ENCODE measurements at places on chromosomes 3 and 15.

- no peak for DNase-seq
These were observed 110.2 kb downstream of the RORA start for GRCh38 chr15:61118885-61119284.

DNA sequence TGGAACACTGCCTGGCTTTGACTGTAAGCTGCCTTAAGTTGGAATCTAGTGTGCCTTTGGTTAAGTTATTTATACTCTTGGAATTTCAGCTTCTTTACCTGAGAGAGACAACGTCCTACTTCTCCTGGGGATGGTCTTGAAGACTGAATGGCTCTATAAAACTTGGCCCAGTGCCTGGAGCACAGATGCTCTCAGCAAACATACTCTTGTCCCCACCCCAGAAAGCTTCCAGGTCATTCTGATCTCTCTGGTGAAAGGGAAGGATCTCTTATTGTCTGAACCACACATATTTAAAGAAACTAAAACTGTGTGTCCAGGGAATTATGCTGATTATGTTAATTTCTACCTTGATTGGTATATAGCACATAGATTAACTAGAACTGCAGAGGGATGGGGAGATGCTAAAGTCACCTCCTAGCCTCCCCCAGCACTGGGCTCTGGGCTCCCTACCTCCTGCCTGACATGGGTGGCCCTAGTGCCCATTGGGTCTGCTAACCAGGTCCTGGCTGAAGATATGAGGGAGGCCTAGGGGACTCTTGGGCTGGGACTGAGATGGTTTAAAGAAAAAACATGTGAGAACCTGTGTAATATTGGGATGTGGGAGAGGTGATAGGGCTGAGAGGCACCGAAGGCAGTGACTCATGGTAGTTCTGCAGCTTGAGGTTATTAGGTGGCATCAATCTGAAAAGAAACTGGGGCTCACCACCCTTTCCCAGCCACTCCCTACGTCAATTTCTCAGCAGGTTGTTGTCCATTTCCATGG lies 171.0 kb downstream of the RPLP1 start:
- no peak for DNase-seq

DNA sequence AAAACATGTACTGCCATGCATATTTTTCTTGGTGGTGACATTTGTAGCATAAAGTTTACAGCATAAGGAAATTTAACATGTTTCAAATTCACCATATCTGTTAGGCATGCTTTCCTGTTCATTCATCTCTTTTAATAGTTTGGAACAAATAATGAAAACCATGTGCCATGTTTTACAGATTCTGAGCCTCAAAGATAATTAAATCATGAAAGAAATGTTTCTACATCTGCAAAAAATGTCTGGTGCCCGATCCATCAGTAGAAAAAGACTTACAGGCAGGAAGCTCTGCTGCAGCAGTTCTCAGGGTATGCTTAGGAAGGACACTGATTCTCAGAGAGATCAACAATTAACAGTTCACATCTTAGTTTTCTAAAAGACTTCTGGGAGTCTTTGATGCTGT lies 316.2 kb downstream of the IL5RA start:
- no peak for DNase-seq

DNA sequence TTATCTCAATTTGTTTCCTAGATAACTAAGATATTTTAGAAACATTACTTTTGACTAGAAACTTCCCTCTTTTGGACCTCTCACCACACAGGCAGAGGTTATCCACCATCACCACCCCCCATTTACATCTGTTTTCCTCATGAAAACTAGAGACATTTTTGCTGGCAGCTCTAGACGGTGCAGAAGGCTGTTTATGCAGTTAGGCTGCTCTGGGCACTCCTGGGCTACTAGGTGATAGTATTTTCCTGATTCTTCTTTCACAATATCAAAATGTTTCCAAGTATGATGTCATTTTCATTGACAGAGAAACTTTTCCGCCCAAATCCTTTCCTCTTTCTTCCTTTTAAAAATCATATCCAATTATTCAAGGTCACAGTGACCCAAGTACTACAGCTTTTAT lies 67.1 kb downstream of the PLOD2 start:
- no peak for DNase-seq

GRCh38 chr15:60751985-60752952 lies 273.3 kb upstream of the ICE2 start:
- no peak for DNase-seq

DNA sequence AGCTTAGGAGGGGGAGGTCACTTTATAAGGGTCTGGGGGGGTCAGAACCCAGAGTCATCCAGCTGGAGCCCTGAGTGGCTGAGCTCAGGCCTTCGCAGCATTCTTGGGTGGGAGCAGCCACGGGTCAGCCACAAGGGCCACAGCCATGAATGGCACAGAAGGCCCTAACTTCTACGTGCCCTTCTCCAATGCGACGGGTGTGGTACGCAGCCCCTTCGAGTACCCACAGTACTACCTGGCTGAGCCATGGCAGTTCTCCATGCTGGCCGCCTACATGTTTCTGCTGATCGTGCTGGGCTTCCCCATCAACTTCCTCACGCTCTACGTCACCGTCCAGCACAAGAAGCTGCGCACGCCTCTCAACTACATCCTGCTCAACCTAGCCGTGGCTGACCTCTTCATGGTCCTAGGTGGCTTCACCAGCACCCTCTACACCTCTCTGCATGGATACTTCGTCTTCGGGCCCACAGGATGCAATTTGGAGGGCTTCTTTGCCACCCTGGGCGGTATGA lies at the start of gene RHO:
RHO (plus strand) TSS at position 51 of the 512 bp plus-strand sequence; CDS start at position 146, 95 bp downstream.
- no peak for DNase-seq

DNA sequence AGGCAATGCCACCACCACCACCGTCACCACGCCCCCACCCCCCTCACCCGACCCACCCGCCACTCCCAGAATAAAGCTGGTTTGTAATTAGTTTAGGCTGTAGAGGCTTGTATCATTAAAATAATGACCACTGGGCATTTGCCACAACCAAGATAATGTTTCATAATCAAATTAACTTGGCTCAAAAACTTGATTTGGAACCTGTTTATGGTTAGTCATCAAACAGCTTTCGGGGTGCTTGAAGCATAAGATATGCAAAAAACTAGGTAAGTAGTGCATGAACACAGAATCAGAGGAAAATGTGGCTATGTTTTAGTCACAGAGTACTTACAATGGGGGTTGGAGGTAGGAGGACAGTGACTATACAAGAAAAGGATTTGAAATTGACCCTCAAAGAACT lies 115.1 kb downstream of the FHIT start:
- no peak for DNase-seq

GRCh38 chr3:114899186-114899931 lies 247.7 kb downstream of the ZBTB20 start:
- DNase-seq, result no peak

- no peak for DNase-seq
These were observed 12.5 kb downstream of the GASK1A start for GRCh38 chr3:42991341-42992315.

DNA sequence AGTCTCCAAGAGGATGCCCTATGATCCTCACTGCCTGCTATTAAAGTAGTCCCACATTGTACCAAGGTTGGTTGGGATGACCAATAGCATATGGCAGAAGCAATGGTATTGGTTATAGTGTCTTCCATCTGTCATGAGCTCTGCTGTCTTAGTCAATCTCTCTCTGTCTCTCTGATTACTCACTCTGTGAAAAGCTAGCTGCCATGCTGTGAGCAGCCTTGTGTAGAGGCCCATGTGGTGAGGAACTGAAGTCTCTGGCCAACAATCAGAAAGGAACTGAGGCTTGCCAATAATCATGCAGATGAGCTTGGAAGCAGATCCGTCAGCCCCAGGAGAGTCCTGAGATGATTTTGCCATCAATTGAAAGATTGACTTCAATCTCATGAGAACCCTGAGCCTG lies 60.3 kb upstream of the CFAP161 start:
- no peak for DNase-seq

DNA sequence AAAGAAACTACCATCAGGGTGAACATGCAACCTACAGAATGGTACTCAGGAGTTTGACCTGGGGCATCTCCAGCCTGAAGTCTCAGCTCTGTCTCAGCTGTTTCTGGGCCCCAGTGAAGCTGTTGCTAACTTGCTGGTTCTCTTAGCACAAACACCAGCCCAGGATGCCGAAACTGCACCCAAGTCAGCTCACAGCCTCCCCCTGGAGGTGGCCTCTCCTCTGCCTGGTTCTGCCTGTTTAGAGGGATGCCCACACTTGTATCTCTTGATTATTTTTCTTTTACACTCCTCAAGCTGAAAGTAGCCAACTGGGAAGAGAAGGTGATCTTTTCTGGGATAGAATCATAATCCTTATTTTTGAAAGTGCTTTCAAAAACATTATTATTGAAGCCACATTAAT lies 289.0 kb upstream of the RASGRP1 start:
- DNase-seq, result no peak

GRCh38 chr15:60634815-60635214 lies 155.9 kb upstream of the ICE2 start:
- no peak for DNase-seq

GRCh38 chr3:19284974-19285373 lies 136.7 kb downstream of the KCNH8 start:
- no peak for DNase-seq

DNA sequence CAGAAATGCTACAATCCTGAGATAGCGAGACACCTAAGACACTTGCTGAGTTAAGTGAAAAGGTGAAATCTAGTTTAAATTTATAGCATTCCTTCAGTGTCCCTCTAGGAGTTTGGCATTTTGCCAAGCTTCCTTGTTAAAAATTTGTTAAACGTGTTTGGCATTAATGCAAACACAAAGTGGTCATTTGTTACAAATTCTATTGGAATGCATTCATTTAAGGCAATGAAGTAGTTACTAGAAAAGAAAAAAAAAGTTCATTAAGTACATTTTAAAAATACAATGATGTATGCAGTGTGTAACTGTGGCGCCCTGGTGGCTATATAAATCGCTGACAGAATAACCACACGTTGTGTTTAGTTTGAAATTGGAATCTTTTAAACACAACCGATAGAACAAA lies 31.3 kb upstream of the WNT5A start:
- no peak for DNase-seq

DNA sequence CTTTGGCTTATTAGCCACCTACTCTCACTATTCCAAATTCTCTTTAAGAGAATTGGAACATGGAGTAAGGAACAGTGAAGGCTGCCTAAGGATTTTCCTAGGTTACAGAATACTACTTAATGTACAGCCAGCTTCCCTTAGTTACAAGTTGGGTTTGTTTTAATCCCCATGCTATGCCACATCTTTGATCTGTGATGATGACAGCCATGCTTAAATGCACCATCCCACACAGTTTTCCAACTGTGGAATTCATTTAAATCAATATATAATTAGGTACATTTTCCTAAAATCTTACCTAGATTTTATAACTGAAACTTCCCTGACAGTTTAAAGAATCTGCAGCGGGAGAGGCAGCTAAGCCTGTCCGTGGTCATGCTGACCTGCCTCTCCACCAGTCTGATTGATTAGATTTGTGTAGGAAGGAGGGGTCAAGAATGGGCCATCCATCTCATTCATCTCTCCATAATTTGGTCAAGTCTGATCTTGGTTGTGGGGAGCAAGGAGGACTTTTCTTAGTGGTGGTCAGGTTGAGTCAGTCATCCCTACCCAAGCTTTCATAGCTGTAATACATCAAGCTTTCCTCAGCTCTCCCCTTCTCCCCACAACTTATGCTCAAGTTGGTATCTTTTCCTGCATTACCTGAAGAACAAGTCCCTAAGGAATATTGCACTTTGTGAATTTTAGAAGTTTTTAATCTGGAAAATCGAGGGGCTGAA lies 37.1 kb downstream of the RIOX2 start:
- no peak for DNase-seq

DNA sequence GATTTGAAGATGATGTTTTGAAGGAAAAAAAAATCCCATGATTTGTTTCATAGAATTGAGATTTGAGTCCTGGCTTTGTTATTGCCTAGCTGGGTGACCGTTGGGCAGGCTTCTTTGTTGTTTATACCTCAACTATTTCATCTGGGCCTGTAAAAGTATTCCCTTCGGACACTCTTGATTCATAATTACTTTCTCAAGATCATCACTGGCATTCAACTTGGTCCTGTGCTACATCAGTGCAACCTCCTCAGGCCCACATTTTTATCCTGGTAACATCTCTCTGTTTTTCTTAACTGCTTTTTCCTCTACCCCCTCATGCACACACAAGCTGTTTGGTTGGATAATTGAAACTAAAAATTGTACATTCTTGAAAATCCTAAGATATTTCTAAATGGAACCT lies 67.5 kb upstream of the P3H2 start:
- DNase-seq, result no peak

- no peak for DNase-seq
These were observed 40.6 kb downstream of the TPRA1 start for GRCh38 chr3:127549826-127550467.

DNA sequence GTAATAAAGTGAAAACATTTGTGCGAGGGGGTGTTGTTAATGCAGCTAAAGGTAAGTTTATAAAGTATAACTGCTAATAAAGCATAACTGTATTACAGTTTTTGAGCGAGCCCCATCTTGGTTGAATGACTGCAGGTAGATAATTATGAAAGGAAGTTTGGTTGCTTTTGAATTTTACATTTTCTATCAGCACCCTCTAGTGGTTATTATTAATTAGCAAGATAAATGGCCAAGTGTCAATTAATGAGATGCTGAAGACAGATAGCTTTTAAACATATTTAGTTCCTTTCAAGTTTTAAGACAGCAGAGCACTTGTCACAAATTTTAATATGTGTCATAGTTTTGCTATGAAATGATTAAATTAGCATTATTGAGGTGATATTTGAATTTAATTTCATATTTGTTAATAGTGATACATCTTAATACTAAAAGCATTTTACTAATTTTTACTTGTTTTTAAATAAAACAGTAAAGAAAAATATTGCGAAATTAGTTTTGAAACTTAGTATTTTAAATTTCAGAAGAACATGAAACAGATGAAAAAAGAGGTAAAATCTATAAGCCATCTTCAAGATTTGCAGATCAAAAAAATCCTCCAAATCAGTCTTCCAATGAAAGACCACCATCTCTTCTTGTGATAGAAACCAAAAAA lies 15.1 kb downstream of the U2SURP start:
- DNase-seq, result no peak

DNA sequence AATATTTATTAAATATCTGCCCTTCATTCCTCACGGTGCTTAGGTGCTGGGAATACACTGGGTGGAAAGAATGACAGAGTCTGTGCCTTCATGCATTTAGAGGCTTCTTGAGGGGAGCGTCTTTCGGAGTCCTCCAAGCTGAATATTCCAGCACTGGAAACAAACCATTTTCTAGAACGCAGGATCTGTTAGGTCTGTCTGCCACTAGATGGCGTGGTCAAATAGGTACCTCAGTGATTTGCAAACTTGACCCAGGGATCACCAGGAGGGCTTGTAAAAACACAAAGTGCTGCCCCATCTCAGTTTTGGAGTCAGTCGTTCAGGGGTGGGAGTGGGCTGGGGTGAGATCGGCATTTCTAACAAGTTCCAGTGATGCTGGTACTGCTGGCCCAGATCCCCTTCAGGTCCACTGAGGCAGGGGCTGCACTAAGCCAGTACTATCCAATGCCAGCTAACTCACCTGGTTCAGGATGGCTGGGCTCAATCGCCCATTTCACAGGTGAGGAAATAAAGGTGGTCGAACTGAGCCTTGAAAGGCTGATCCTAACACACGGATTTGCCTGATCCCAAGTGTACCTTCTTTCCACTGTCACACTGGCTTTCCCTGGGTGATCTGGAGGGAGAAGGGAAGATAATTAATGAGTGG lies 14.8 kb downstream of the ARNT2 start:
- DNase-seq, result no peak

All from 8988T (cell line).